CD4-positive, alpha-beta T cell treated with Interleukin-17A for 1 hour (primary cell): ENCODE measurements at places on chromosomes 13 and 19.

DNA sequence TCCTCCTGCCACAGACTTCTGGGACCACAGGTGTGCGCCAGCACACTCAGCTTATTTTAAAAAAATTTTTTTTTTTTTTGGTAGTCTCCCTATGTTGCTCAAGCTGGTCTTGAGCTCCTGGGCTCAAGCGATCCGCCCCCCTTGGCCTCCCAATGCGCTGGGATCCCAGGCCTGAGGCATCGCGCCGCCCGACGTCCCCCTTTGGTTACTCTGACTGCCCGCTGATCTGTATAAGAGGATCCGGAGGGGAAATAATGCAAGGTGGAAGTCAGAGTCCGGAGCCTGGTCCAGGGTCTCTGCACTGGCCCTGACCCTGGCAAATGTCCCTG lies 486 bp upstream of the ZNF805 start:
- DNase-seq: no peak

- no peak for DNase-seq
These were observed 334.8 kb upstream of the OBI1 start for GRCh38 chr13:78993792-78994191.

GRCh38 chr13:113411216-113412023 lies 41.9 kb downstream of the ADPRHL1 start:
- no peak for DNase-seq

- no peak for DNase-seq
These were observed 53.6 kb upstream of the TPM4 start for GRCh38 chr19:16022681-16023080.

DNA sequence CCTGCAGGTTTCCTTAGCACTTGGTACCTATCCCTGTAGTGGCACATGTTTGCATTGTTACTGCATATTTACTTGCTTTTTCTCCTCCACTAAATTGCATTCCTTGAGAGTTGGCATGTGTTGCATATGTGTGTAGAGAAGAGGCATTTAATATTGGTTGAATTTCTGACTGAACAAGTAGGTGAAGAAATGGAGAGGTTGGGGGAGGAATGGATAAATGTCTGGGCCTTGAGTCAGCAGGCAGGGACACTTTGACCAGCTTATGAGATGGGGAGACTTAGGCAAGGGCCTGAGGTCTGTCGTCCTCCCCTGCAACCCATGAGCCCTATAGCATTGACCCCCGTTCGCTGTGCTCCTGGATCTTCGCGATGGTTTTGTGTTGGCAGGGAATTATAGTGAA lies 2.0 kb upstream of the GPR18 start:
- DNase-seq: no peak

DNA sequence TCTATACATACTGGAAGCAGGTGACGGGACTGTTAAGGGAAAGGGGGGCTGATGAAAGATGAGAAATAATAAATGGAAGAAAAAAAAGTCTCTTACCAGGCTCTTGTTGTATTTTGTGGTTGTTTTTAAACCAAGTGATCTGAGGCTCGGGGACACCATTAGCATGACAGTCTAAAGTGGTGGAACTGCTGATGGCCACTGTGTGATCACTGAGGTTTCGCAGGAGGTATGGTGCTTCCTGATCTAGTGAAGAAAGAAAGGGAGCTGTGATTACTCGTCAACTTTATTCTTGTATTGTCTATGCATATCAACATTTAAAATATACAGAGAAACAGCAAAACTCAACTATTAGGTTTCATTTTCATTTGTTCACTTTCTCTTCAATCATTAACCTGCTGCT lies 110.1 kb downstream of the FLT1 start:
- no peak for DNase-seq

DNA sequence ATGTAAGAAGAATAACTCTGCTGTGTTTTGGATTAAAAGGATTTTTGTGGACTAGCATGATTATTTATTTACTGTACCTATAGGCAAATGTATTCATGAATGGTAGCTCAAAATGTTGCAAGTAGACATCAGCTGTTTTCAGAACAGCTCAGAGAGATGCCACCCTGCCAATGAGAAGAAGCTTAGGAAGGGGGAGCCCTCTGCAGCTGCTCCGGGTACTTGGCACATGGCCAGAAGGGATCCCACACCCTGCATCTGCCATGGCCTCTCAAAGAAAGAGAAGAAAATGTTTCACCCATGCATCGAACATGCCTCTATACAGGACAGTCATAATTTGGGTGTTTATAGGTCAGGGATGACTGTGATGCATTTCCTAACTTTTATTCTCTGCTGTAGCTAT lies 30.5 kb upstream of the MBNL2 start:
- no peak for DNase-seq

- DNase-seq: no peak
These were observed 25.4 kb upstream of the NANOS2 start for GRCh38 chr19:45939792-45940514.

GRCh38 chr19:44438441-44438840 lies 9.8 kb downstream of the ZNF229 start:
- DNase-seq: no peak

GRCh38 chr13:113869263-113869662 lies 5.4 kb upstream of the GAS6 start:
- DNase-seq: no peak

GRCh38 chr13:77836423-77836822 lies 82.2 kb downstream of the EDNRB start:
- no peak for DNase-seq

DNA sequence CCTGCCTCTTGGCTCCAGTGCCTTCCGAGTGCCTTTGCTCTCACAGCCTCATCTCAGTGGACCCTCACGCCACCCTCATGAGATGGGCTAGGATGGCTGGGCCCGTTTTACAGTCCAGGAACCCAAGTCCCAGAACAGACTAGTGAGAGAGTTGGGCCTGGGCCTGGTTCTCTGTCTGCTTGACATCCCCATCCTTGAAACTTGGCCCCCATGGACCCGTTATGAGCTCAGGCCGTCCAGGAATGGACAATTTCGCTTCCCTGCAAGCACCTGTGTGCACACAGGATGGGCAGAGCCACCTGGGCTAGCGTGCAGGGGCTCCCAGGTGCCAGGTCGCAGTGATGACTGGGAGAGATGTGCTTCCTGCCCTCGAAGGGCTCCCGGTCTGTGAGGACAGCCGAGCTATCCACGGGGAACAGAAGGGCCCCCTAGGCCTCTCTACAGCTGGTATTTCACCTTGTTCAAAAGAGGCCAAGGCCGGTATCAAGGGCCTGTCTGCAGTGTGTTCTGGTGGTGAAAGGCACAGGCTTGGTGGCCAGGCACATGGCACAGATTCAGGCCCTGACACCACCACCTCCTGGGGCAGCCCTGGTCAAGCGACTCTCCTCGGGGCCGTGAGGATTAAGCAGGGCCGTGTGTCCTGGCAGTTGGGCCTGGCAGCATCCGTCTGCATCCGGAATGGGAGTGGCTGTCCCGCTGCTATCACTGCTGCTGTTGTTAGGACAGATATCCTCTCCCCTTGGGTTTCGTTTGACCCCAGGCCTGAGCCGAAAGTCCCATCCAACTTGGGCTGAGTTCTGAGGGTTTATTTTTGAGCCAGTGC lies 38.9 kb downstream of the CAPN12 start:
- DNase-seq: no peak

DNA sequence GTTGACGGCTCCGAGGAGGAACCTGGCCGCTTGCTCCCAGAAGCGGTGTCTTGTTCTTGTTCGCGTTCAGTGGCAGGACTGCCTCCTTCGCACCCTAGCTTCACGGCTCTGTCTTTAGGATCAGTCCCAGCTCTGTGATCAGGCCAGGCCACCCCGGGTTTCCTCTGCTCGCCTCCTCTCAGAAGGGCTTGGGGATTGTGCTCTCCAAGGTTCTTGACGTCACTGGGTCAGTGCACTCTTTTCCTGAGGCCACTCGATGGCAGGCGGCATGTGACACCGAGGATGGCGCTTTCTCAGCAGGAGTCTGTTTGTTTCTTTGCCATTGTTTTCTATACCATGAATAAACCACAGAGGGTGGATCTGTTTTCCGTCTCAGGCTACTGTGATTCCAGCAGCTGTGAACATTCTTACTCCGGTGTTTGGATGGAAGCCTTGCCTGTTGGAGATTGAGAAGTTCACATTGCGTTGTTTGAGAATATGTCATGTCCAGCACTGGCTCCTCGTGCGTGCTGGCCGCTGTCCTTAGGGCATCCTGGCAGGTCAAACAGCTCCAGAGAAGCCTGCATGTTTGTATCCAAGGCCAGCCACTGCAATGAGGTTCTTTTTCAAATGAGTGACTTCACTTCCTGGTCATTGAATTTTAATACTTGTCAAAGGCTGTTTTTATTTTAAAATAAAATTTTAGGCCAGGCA lies 44.5 kb downstream of the SLC7A9 start:
- no peak for DNase-seq

- DNase-seq: no peak
These were observed 260.6 kb upstream of the NBEA start for GRCh38 chr13:34681405-34681955.

GRCh38 chr13:80665792-80666333 lies 324.9 kb upstream of the SPRY2 start:
- no peak for DNase-seq

- DNase-seq: no peak
These were observed 8.0 kb downstream of the AKAP11 start for GRCh38 chr13:42279986-42280385.

DNA sequence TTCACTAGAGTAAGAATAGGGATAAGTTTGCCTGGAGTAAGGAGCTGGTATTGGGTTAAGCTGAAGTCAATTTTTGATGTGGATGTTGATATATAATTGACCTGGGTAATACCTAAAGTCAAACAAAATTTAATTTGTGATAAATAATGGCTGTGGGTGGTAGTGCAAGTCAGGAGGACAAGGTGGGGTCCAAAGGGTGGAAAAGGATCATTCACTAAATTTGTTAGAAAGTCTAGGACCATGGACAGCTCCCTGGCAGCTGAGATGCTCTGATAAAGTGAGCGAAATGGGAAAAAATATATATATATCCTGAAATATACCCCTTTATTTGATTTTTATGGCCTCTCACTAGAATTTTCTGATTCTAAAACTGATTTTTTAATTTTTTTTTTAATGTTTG lies 463.5 kb downstream of the GPC6 start:
- no peak for DNase-seq

GRCh38 chr13:107005577-107005976 lies 437.6 kb upstream of the ARGLU1 start:
- no peak for DNase-seq

- no peak for DNase-seq
These were observed 734.3 kb upstream of the MIR17HG start for GRCh38 chr13:90613076-90613795.

DNA sequence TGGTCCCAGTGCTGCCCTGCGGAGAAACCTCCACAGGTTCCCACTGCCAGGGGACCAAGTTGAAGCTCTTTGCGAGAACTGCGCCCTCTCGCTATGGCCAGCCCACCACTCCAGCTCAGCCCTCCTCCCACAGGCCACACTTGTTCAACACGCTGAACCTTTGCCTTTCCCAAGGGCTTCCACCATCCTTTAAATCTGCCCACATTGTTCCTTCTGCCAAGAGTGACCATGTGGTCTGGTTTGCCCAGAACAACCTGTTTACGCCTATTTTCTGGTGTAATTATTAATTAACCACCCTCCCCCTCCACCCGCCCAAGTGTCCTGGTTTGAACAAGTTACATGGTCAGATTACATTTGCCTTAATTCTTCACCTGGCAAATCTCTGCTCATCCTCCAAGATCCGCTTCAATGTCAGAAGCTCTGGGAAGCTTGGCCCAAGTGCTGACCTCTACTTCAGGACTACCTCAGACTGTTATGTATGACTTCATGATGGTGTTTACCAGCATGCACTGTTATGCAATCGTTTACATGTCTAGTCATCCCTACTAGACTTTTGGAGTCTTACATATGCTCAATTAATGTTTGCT lies 12.0 kb upstream of the USP12 start:
- DNase-seq: no peak

DNA sequence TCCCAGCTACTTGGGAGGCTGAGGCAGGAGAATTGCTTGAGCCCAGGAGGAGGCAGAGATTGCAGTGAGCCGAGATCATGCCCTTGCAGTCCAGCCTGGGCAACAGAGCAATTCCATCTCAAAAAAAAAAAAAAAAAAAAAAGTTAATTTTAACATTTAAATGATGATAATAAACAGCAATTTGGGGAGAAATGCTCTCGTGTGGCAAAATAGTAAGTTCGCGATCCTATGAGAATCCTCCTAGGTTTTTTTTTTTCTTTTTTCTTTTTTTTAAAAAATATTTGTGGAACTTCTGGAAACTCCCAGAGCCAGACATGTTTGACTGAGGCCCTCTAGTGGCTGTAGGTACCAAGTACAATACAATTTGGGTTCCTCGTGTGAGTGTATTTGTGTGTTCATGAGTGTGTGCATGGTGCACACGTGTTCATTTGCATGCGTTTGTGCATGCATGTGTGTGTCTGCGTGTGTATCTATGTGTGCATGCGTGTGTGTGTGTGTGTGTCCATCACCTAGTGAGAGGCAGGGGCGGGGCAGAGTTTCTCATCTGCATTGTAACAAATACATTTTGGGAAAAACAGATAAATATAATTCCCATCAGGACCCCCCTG lies 31.2 kb downstream of the TMPRSS9 start:
- DNase-seq: peak; percentile 76

DNA sequence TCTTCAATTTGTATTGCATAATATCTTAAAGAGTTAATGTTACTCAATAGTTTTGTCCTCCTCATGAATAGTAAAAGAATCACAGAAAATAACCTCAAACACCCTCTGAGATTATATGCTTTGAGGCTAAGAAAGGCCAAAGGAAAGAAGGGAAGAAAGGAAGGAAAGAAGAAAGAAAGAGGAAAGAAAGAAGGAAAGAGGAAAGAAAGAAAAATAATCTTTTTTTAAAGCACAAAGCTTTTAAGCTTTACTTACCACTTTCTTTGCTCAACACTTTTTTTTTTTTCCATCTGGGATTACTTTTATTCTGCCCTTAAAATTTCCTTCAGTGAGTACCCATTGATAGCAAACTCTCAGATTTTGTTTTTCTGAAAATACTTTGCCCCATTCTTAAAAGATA lies 369.1 kb downstream of the FGF9 start:
- DNase-seq: no peak

DNA sequence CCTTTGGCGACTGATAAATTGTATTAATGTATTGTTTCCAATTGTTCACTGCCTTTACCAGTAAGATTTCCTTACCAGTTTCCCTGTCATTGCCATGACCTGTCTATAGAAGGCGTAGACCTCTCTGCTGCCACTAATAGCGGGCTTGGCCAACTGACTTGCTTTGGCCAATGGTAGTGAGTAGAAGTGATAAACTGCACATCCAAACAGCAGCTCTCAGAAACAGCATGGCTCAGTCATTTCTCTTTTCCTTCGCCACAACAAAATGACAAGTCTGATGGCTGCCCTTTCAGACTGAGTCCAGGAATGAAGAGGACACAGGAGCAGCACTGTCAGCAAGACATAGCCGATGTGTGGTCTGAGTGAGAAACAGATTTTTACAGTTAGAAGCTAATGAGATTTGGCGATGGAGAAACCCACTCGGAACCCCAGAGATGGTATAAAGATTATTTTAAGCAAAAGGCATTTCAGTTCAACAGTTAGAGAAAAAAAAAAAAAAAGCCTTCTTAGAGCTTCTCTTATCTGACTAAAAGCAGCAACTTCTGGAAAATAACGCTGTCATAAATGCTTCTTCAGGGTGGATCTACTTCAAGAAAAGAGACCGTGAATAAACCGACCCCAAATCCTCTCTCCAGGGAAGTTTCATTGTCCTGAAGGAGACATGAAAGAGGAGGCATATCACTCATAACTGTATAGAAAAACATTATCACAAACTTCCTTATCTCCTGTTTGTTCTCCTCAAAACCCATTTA lies 42.0 kb upstream of the TM9SF2 start:
- DNase-seq: no peak
